ENCODE measurements at places on chromosomes 5 and 9. TPM values are rescaled to one million over a fixed set of nuclear protein-coding genes. Genes with fewer than 3 reads are reported as not detected.

Gene SLC28A3
- total RNA-seq = 17.2 TPM

DNA sequence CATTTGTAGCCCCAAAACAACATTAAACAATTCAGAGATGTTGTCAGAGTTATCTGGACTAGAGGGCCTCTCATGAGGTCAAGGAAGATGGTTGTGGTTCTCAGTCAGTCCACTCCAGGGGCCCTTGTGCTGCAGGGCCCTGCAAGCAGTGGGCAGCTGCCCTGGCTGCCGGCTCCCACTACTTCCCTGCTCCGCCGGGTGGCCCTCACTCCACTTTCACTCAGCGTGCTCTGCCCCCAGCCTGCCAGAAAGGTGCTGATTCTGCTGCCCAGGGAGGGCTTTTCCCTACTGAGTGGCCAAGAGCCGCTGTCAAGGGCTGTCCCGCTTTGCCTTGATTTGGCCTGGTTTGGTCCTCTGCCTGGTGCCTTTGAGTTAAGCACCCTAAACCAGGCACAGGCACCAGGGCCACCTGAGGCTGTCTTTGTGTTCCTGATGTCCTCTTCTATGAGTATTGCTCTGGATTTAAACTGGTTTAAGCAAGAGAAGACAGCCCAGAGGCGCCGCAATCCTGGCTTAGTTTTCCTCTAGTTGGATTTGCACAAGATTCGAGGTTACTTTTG is 117.2 kb downstream of the GADD45G start:
- no peak for DNase-seq

GRCh38 chr5:100802208-100802607 is 100.9 kb downstream of the ST8SIA4 start:
- DNase-seq = no peak

- peak; percentile 4 for DNase-seq
Measured at GRCh38 chr5:50711280-50711679, 44.8 kb downstream of the PARP8 start.

GRCh38 chr5:32707418-32707997 is 3.6 kb upstream of the NPR3 start:
- DNase-seq = no peak

DNA sequence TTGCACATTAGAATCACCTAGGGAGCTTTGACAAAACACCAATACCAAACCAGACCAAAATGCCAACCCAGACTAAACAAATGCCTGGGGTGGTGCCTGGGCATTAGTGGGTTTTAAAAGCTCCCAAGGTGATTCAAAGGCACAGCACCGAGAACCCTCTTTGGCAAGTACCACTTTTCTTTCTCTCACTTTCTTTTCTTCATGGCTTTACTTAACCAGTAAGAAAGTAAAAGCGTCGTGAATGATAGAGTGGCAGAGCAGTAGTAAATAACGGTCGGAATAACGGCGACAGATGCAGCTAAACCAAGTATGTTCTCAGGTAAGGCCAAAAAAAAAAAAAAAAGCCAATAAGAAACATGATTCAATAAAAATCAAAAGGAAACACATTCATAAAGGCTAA is 49.5 kb downstream of the ZNF608 start:
- DNase-seq = no peak

DNA sequence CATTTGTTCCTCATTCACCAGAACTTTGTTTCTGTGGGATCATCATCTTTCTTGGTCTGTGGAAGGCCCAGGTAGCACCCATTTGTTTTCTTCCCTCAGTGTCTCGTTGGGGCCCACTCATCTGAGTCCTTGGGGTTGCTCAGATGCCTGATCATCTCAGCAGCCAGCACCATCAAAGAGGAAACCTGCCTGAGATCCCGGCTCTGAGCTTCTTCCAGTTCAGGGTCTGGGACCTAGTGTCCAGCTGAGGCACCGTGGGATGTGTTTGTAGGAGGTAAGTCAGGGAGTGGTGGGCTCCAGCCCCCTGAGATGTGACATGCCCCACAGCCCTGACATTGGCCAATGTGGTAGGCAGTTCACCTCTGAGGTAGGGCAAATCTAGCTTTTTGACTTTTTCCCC is 9.4 kb upstream of the CD180 start:
- no peak for DNase-seq

All from pancreas (tissue), 10 donors.